ENCODE measurements at places on chromosomes 12 and 14.

DNA sequence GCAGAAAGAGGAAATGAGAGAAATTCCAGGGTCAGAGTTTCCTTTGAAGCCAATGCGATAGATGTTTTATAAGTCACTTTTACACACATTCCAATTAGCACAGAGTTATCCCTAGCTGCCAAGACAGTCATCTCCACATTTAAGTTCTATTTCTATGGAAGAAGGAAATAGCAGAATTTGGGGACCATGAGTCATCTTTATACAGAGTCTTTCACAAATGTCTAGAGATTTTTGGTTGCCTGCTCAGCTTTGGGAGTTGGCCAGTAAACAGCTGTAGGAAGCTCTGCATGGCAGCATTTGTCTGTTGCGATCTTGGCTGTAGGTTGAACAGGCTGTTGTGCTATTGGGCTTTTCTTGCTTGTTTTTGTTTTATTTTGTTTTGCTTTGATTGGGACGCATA lies 884.3 kb downstream of the GALC start:
- DNase-seq: no peak

DNA sequence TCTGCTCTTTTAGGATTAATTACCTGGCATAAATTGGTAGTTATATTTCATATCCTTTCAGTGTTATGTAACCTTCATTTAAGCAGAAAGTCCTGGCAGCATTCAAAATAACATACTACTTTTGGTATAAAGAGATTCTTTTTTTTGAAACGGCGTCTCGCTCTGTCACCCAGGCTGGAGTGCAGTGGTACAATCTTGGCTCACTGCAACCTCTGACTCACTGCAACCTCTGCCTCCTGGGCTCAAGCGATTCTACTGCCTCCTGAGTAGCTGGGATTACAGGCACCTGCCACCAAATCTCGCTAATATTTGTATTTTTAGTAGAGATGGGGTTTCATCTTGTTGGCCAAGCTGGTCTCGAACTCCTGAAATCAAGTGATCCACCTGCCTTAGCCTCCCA lies 9.2 kb downstream of the KTN1 start:
- DNase-seq: no peak

DNA sequence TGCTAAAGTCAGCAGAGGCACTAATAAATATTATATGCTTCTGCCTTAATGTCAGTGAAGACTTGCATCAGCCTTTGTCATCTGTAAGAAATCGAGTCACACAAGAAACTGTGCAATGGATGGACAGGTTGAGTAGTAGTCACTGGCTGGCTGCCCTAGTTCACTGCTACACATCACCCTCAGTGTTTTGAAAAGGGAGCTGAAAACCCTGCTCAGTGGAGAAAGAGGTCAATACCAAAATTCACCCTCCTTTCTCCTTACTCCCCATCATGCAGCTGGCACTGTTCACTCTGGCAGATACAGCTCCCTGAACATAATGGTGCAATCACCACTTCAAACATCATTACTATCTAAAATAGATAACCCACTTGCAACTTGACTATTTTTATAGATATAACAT lies 6.6 kb downstream of the ANKS1B start:
- DNase-seq: no peak

DNA sequence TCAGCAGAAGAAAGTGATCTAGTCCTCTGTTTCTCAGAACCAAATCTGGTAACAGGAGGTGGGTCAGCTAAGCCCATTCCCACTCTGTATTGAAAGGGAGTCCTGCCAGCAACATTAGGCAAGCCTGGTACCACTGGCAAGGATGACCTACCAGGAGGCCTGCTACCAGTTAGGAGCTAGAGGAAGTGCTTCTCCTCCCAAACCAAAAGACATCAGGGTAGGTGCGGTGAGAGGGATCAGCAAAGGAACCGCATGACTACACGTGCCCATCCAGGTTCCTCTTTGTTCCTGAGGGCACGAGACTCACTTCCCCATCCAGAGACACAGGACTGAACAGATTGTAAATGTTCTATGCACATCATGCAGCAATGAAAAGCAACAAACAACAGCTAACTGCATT lies 2.8 kb downstream of the KLRC4 start:
- no peak for DNase-seq

DNA sequence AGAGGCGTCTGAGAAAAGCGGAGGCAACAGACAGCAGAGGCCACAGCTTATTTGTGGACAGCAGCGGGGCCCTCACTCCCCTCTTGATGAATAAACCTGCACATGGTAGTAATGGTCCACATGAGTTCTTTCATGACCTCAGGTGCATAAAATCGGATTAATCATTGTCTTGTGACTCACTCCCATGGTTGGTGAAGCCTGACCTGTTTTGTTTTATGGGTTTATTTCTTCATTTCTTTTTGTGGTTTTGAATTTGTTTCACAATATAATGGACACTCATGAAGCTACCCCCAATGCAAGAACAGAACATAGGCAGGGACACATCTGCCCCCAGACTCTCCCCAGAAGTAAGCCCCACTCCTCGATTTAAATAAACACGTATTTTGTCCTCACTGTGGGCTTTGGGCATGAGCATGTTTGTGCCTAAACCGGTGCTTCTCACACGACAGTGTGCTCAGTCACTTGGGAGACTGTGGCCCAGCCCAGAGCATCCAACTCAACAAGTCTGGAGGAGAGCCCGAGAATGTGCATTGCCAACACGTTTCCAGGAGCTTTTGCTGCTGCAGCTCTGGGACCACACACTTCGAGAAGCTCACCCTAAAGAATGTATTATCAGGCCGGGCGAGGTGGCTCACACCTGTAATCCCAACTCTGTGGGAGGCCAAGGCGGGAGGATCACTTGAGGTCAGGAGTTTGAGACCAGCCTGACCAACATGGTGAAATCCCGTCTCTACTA lies 116.1 kb downstream of the SCARB1 start:
- no peak for DNase-seq

DNA sequence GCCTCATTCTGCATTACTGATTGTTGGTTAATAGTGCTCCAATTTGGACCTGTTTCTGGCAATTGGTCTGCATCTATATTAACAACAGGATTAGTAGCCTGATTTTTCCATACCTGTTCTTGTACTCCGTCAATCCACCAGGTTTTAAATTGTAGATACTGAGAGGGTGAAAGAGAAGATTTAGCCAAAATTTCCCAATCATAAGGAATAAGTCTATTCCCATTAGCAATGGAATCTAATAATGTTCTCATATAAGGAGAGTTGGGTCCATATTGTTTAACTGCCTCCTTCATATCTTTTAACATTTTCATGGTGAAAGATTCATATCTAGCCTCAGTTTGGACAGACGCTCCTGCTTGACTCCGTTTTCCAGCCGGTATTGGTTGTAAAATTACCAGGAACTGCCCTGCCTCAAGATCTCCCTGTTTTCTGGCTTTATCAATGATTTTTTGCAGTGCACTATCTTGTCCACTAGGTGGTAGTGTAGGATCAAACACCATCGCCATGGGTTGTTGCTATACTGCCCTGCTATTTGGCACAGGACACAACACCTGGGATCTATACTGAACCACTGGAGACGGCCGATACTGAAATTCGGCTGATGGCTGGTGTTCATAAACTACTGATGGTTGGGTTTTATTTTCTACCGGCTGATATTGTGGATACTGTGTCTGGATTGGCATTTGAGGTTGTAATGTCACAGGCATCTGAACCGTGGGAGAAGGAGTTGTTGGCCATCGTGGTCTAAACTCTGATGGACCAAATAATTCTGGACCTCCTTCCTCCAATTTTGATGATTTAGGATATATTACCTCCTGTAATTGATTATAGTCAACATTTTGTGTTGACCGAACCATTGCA lies 25.2 kb downstream of the DHRS4L2 start:
- peak; percentile 26 for DNase-seq

DNA sequence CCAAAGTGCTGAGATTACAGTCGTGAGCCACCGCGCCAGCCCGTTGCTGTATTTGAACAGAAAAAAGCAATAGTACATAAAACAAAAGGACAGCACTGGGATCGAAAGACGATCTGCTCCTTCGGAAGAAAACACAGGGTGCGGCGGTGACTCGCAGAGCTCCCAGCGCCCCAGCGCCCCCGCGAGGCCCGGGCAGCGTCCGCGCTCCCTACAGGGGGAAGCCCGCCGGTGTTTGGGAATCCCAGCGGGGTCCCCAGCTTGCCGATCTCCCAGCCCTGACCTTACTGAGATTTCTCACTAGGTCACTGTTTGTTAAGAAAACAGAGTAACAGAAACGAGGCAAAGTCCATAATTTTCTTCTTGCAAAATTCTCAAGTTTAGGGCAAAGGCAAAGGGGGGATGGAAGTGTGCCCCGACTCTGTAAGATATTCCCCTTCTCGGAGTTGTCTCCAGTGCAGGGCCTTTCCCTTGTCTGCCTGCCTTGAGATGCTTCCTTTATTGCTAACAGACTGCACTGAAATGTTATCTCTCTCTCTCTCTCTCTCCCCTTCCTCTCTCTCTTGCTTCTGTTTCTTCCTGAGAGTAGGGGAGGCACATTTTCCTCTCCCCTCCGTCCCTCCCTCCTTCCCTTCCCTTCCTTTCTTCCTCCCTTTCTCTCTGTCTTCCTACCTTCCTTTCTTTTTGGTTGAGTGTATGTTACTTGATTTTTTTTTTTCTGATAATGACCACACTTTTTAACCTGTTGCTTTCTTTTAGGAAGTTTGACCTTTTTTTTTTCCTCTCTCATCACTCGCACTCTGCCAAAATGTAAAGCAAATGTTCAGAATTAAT lies 91.9 kb downstream of the TMEM30B start:
- no peak for DNase-seq

GRCh38 chr12:53171725-53172329 lies 8.7 kb upstream of the ZNF740 start:
- DNase-seq: no peak

GRCh38 chr14:77154421-77154820 lies 12.8 kb upstream of the ZDHHC22 start:
- DNase-seq: no peak

- DNase-seq: no peak
Measured at GRCh38 chr12:105721051-105721825, 390.7 kb downstream of the C12orf75 start.

DNA sequence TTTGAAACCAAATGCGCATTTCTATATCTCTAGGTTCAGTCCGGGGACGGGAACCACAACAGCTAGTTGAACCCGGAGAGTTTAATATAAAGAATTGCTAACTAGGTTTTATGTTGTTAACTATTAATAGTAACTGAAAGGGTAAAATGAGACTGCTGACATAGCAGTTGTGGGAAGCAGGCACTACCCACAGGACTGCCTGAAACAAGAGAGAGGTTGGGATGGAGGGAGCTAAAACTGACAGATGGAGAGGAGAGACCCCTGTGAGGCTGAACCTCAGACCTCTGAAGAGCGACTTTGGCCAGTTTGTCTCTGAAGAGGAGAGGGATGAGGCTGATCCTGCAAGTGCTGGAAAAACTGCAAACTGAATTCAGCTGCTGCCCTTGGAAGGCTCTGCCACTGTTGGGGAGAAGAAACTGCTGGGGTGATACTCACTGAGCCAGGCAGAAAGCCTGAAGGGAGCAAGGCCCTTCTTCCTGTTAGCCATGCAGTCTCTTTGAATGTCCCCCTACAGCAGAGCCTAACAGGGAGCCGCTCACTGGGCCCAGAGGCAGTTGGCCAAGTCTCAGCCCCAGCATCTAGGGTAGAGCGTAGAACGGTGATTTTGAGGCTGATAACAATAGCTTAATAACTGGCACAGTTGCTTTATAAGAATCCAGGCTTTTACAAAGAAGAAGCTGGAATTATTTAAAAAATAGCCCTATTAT lies 172.2 kb downstream of the NPAS3 start:
- DNase-seq: no peak

- DNase-seq: no peak
Measured at GRCh38 chr14:99730876-99731546, 46.9 kb downstream of the CYP46A1 start.

- no peak for DNase-seq
Measured at GRCh38 chr12:79983492-79983891, 48.6 kb upstream of the PPP1R12A start.

All from stimulated activated CD4-positive, alpha-beta T cell treated with anti-CD3 and anti-CD28 coated beads, TNF-alpha, amount 100 ng/mL, for 4 hours (primary cell).